Stomach (tissue), 19 donors: ENCODE measurements at places on chromosomes 12 and 14. TPM values are rescaled to one million over a fixed set of nuclear protein-coding genes. Genes with fewer than 3 reads are reported as not detected.

DNA sequence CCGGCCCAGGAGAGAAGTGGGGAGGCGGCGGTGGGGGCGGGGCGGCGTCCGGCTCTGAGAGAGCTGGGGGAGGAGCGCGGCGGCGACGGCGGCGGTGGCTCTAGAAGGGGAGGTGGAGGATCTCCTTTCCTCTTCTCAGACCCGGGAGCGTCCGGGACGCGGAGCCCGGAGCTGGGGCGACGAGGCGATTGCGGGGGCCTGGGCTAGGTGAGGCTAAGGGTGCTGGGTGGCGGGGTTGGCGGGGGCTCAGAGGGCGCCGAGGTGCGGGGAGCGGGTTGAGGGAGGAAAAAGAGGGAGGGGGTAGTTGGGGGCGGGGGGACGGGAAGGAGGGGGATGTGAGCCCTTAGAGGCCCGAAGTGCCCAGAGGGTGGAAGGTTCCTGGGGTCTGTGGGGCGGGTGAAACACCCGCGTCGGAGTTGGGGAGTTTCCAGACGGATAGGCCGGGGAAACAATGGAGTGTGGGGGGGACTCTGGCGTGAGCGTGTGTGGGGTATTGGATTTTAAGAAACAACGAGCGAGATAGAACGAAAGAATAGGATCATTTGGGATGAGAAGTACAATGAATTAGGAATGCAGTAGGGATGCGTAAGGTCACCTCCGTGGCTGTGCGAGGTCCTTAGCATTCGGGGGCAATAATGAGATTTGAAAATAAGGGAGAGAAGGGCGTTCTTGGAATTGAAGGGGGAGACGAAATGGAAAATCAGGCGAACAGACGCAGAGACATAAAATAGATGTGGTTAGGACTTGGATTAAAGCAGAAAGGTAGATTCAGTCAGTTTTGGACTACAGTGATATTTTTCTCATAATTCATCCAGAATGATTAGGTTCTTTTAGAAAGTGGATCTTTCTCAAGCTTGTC lies at the start of gene SPATS2:
SPATS2 (plus strand) TSS at position 82 of the 859 bp plus-strand sequence. CDS start 93,551 bp downstream, outside the sequence.
- no peak for DNase-seq

DNA sequence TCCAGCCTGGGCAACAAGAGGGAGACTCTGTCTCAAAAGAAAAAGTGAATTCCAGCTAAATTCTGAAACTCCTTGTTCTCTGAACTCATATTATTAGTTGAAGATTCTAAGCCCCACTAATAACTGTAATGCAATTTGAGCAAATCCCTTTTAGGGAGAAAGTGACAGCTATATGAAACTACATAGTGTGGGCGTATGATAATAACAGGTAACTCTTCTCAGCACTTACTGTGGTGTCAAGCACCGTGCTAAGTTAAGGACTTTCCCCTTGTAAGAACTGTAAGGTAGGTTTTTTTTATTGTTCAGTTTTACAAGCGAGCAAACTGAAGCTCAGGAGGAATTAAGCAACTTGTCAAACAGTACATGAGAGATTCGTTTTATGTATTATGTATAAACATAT lies 5.4 kb downstream of the ANKRD13A start:
- no peak for DNase-seq

DNA sequence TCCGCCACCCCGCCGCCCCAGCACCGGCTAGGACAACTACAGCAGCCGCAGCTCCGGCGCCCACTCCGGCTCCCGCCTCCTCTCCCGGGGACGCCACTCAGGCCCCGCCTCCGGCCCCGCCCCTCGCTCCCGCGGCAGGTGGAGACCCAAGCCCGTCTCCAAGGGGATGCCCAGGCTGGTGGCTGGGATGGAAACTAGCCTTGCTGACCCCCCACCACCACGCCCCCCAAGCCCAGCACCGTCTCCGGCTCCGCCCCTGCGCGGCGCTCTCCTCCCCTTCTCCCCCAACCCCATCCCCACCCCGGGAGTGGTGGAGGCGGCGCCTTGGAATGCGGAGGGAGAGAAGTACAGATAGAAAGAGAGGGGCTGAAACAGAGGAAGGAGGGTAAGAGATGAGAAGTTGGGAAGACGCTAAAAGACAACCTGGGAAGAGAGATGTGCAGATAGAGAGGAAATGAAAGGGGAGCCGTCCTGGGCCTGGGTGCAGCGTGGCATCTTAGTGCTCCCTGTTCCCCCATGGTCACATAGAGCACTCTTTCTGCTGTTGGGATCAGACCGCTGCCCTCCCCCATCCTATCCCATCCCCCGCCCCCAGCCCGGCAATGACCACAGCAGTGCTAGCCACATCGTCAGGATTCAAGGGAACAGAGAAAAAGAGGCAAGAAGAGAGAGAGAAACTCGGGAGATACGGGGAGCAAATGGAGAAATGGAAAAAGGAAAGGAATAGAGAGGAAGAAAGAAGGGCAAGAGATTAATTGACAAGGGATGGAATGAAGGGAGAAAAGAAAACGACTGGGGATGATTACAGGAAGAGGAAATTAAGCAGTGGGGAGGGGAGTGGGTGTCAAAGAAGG lies at the start of gene ITGA7:
ITGA7 (minus strand) TSS at position 64 of the 854 bp plus-strand sequence. CDS start 222 bp downstream, outside the sequence.
- peak; percentile 87 for DNase-seq

The BAZ2A gene
- 158 TPM for total RNA-seq

The GALNT4 gene
- 6.4 TPM for total RNA-seq
